ENCODE measurements at places on chromosomes 16 and 17.
A peak's percentile ranks its signal among the peaks of the same experiment; 100 is the strongest.

GRCh38 chr16:12339686-12340085 is 363.2 kb downstream of the SNX29 start:
- DNase-seq = no peak

DNA sequence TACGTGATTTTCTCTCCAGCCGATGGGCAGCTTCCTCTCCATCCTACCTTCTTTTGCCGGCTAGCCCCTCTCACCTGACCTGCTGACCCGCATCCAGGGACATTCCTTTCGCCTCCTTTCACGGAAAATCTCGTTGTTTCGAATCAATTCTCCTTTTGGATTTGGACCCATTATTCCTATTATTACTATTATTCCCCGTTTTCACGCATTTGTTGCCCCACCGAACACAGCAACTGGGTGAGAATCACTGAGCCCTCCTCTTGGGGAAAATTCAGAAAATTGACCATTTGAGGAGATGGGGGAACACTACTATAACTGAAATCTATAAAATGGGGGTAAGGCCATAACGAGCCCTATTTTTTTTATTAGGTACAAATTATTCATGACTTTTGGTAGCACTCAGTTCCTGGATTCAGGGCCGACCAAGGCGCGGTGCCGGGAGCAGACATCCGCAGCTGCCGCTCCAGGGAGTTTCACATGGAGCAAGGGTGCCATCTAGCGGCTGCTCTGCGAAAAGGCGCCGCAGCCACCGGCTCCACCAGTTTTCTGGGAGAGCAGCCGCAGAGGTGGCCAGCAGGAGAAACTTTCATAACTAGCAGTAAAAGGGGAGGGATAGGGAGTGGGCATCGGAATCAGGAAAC is 3.3 kb upstream of the HOXB8 start:
- peak; percentile 49 for DNase-seq

- no peak for DNase-seq
Observed at GRCh38 chr17:82152114-82152513, 54.1 kb upstream of the FASN start.

DNA sequence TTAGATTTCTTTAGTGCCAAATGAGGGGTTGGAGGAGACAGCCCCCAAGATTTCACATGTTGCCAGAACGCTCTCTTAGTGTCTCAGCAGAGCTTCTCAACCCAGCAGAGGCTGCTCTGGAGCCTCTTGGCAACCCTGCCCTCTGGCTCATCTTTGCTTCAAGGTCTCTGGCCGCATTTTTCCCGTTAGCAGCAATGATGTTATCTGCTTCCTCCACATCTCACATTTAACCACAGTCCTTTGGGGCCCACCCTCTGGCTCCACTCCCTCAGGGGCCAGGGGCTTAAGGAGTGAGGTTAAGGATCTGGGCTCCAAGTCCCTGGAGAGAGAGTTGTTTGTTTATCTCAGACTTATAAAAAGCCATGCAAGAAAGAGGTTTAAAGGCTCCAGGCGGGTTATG is 3.3 kb upstream of the XYLT1 start:
- DNase-seq = peak; percentile 31

DNA sequence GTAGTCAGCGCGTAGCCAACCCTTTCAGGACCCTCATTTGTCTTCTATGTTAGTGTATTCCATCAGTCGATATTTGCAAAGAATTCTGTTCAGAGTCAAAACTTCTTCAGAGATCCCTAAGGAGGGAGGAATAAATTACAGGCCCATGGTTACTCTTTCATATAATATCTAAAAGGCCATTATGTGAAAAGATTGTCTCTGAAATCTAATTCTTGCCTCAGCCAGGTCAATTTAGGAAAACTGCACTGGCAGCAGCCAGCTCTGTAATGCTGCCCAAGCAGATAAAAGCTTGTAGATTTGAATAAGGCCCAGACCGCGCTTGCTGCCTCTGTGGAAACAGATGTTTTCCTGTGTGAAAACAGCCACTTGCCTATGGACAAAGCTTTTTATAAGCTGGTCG is 379.8 kb downstream of the CNTNAP4 start:
- DNase-seq = no peak

GRCh38 chr16:68319185-68319908 is 8.5 kb downstream of the PRMT7 start:
- no peak for DNase-seq

GRCh38 chr16:56202036-56202435 is 10.7 kb downstream of the GNAO1 start:
- no peak for DNase-seq

DNA sequence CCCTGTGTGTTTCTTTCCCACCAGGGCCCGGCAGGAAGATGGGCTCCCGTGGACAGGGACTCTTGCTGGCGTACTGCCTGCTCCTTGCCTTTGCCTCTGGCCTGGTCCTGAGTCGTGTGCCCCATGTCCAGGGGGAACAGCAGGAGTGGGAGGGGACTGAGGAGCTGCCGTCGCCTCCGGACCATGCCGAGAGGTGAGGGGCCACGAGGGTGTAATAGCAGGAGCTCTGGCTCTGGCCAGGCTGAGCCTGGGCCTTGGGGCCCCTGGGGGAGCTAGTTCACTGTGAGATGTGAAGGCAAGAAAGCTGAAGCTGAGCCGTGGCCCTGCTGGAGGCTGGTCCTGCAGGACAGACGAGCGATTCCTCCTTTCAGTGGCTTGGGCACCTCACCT is 20.0 kb downstream of the C1QTNF1 start:
- no peak for DNase-seq

- no peak for DNase-seq
Observed at GRCh38 chr16:47504599-47504998, 43.5 kb downstream of the PHKB start.

DNA sequence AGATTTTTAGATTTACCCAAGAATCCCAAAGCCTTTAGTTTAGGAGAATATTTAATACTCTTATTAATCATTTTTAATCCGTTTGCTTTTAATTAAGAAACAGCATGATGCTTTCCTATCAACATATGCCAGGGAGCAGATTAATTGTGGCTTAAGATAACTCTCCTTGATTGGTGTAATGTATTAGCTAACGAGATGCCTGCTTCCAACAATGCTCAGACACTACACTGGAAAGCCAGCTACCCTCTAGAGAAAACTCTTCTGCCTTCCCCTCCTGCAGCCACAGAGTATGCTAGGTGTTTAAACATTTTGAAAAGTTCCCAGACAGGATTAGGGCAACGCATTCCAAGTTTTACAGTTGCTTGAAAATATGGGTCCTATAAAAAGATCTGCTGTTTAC is 142.2 kb downstream of the AATF start:
- no peak for DNase-seq

DNA sequence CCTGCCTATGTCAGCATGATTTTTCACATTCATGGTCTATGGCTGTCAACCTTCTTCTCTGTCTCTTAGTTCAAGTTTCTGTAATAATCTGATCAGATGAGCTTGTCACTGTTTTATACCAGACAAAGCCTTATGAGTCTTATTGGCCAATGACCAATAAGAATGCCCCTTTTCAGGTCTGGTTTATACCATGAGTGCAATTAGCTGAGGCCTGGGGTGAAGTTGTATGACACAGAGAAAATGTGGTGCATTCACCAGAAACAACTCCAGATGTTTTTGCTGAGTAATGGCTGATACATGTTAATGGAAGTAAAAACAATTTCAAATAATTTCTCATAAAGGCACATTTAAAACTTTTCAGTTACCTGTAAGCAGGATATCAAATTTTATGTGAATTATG is 218.6 kb upstream of the CDH8 start:
- no peak for DNase-seq

DNA sequence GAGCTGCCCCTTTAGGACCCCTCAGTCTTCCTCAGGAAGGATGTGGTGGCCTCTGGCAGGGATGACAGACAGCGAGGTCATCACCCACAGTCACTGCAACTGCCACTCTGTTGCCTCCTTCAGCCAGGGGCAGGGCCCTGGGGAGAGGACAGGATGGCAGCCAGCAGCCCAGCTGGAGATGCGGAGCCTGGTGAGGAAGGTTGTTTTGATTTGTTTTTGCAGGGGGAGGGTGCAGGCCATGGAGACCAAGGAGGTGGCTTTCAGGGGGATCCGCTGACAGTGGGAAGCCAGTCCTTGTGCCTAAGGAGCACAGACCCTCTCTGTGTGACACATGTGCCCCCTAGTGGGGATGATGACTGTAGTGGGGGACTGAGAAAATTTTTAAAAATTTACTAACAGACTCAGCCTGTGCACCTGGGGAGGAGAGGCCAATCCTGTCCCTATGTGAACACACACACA is 7.4 kb downstream of the PRCD start:
- peak; percentile 64 for DNase-seq

GRCh38 chr16:77430787-77431585 is 3.8 kb downstream of the ADAMTS18 start:
- no peak for DNase-seq

GRCh38 chr16:85420501-85421337 is 192.4 kb upstream of the GSE1 start:
- no peak for DNase-seq

- DNase-seq = no peak
Observed at GRCh38 chr17:12613566-12613965, 52.1 kb upstream of the MYOCD start.

- no peak for DNase-seq
Observed at GRCh38 chr17:35001549-35001948, 21.2 kb downstream of the LIG3 start.

DNA sequence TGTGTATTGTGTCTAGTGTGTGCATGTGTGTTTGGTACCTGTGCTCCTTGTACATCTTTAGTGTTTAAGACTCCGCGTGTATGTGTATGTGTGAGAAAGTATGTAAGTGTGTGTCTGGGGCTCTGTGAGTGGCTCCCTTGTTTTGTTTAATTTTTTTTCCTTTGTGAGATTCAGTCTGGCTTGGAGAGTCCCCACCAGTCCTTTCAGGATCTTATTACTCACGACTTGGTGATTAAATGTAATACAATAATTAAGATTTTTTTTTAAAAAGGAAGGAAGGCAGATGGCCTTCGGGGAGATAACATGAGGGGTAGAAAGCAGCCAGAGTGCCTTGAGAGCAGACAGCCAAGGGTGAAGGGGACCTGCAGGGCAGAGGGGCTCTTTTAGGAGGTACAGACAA is 33.9 kb downstream of the FZD2 start:
- DNase-seq = no peak

DNA sequence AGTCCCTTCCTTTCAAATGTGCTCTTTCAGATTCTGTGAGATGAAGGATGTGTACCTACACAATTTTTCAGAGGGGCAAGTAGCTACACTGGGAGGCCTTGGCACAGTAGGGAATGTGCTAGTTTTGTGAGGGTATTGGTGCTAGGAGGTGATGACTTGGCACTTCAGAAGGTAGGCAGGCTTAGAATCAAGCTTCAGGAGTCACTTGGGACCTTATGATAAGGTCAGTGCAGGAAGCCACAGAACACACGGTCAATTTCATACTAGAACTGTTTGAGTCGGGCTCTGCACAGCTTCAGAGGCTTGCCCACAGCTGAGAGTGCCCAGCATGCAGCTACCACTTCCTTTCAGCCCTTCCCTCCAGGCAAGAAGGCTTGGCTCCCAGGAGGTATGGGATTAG is 6.1 kb downstream of the CMTM1 start:
- no peak for DNase-seq

DNA sequence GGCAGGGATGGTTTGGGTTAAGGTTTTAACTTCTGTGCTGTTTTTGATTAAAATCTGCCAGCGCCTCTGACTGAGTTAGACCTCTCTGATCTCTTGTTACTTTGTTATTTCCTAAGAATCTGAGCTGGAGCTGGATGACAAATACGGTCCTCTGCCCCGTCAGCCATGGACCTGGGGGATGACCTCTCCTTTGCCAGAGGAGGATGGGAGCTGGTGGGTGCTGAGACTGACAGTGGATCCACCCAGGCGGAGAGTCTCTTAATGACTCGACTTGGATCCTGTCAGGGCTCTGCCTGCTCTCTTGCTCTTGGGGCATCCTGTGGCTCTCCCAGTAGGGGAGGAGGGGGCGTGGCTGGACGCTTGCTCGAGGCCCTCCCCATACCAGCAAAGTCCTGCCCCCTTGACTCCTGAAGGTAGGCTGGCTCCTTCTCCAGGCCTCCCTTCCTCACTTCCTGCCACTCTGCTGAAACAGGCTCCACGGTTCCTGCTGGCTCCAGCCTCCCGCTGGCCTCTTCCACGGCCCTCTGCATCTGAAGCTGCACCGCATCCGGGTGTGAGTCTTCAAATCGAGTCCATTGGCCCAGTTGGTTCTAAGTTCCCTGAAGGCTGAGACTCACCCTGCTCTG is 24.8 kb upstream of the MAP3K14 start:
- peak; percentile 81 for DNase-seq

DNA sequence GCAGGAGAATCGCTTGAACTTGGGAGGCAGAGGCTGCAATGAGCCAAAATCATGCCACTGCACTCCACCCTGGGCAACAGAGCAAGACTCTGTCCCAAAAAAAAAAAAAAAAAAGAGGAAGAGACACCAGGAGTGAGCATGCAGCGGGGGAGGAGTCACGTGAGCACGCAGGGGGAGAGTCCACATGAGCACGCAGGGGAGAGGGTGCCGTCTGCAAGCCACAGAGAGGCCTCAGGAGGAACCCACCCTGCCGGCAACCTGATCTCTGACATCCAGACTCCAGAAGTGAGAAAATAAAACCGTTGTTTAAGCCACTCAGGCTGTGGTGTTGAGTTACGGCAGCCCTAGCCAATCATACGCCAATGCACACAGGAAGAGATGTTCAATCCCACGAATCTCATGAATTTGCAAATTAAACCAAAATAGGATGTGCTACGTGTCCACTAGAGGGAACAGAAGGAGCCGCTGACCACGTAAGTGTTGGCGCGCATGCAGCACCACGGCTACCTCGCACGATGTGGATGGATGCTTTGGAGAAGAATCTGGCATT is 42.2 kb downstream of the CCDC57 start:
- no peak for DNase-seq

- no peak for DNase-seq
Observed at GRCh38 chr16:50574745-50575136, 26.5 kb downstream of the NKD1 start.

GRCh38 chr17:56514264-56514663 is 79.2 kb upstream of the NOG start:
- no peak for DNase-seq

- DNase-seq = no peak
Observed at GRCh38 chr16:70534971-70535370, 11.4 kb downstream of the SF3B3 start.

GRCh38 chr17:77130525-77130924 is 10.2 kb upstream of the SEC14L1 start:
- DNase-seq = no peak

GRCh38 chr17:29074488-29074887 is 31.5 kb downstream of the PIPOX start:
- no peak for DNase-seq

DNA sequence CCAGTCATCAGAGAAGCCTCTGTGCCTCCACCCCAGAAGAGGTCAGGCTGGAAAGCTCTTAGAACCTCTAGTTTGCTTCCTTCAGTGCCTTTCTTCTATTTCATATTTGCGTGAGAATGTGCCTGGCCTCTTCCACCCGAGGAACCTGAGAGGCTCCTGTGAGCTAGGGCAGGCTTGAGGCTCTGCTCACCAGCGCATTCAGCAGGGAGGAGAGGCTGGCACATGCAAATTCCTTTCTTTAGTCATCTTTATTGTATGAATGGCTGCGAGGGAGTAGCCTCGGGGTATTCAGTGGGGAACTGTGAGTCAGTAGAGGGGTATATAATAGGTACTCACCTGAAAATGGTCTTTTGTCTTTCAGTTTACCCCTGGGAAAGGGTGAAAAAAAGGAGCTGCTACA is 268.3 kb downstream of the ABCC12 start:
- no peak for DNase-seq
